Stimulated activated CD4-positive, alpha-beta T cell treated with anti-CD3 and anti-CD28 coated beads, Interleukin-1b, Interleukin-23, amount 100 ng/mL, for 4 hours (primary cell): ENCODE measurements at places on chromosomes 3 and 15.

DNA sequence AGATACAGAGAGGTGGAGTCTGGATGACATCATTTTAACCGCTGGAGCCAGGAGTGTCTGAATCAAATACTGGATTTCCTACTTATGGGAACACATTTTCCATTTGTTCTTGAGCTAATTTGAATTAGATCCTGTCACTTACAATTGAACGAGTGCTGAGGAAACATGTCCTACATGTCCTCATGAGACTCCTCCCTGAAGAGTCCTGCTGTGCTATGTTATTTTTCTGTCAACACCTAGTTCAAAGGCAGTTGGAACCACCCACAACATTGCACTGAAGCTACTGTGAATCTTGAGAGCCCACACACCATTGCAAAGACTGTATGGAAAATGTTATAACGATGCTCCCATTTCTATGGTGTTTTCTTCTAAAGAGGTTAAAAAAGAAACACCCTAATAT, 123.5 kb upstream of the CRBN start:
- no peak for DNase-seq

DNA sequence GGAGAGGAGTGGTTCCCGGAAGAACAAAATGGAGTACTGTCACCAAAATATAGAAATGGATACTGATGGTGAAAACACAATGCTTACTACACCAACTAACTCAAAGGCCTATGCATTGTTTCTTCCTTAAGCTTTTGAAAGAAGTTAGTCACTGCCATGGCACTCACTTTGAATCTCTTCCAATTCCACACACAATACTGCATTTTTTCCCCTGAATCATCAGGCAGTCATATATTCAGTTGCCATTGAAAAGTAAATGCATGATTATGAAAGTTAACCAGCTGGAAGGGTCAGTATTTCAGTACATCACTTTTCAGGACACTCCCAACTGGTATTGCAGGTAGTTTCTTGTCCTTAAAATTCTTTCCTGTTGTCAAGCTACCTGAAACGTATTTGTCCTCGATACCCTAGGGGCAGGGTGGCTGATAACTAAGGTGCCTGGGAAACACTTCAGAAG, 9.0 kb upstream of the LRRFIP2 start:
- DNase-seq, result no peak

GRCh38 chr3:189237526-189237925, 65.8 kb downstream of the TPRG1 start:
- no peak for DNase-seq

GRCh38 chr3:76570436-76571057, 469.4 kb upstream of the ROBO2 start:
- DNase-seq, result no peak

DNA sequence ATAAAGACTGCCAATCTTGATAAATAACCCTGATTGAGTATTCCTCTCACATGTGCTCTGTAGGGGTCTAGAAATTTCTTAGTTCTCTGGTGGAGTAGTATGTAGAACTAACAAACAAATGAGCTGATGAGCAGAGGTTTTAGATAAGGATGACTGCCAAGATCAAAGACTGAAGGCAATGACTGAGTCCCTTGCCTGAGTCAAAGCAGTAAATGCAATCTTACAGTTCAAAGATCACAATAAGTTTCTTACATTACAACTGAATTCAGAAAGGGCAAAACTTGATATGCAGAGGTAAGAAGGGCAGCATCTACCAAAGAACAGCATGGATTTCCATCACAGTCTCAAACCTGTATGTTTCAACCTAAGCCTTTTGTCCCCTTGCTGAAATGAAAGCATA, 172.2 kb upstream of the POU1F1 start:
- DNase-seq, result no peak

- no peak for DNase-seq
Measured at GRCh38 chr3:155963570-155963969, 93.1 kb downstream of the GMPS start.

DNA sequence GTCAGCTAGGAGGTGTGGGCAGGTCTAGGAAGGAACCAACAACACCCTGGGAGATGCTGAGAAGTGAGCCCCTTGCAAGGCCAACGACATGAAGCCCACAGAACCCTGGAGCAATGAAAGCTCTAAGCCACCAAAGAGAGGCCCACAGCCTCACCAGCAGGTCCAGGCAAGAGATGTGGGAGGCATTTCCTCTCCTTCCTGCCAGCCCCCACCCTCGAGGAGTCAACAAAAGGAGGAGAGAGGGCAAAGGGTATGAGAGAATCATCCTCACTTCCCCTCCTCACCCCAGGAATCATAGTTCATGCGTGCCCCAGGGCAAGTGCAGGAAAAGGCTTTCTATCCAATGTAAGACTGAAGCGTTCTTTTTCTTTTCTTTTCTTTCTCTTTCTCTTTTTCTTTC, 195.8 kb downstream of the SHQ1 start:
- DNase-seq, result no peak

GRCh38 chr3:50205413-50206276, 574 bp downstream of the SLC38A3 start:
- DNase-seq, result peak; percentile 27

DNA sequence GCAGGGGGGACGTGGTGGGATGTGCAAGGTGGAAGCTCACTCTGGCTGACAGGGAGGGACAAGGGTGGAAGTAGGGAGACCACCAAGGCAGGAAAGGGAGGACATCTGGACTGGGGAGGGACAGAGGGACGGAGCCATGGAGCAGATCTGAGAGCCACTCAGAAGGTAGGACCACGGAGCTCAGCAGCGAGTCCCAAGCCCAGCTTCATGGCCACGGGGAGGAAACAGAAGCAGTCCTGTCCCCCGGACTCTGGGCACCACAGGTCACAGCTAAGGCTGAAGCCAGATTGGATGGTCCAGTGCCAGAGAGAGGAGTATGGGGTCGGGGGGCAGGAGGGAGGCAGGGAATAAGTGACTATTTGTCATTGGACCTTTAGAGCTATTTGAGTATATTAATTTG, 220.1 kb downstream of the TBC1D2B start:
- DNase-seq, result no peak

- no peak for DNase-seq
Measured at GRCh38 chr3:31105438-31106077, 211.1 kb upstream of the GADL1 start.

DNA sequence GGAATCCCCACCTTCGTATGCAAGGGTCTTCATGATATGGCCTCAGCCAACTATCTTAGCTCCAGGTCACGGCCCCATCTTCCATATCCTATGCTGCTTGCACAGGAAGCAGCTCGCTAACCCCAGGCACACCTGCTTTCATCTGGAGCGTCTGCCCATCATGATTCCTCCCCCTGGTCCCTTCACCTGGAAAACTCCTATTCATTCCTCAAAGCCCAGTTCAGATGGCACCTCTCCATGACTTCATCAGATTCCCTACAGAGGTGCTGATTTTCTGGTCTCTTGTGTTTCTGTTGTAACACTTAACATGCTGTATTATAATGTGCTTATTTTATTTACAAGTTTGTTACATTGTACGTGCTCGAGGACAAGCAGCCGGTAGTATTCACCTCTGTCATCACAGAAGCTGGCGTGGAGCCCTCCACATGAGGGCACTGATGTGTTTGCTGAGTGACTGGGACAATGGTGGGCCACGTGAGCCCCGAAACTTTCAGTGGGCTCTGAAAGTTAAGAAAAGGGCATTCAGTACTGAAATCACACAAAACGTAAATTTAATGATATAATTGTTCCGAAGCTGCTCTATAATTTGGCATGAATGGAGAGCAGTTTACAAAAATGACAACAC, 16.2 kb downstream of the MUC20 start:
- no peak for DNase-seq

DNA sequence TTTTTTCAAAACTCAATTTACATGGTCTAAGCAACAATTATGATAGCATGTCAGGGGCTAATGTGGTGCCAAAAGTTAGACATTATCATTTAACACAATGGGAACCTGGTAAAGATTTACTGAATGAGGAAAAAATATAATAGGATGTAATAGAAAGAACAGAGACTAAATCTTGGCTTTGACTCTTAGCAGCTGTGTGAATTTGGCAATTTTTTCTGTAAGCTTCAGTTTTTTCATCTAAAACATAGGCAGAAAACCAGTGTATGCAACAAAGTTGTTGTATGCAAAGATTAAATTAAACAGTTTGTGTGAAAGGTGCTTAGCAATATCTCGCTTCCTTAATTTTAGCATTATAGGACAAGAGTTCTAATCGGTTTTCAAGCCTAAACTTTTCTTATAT, 57.6 kb downstream of the ZBTB20 start:
- no peak for DNase-seq

DNA sequence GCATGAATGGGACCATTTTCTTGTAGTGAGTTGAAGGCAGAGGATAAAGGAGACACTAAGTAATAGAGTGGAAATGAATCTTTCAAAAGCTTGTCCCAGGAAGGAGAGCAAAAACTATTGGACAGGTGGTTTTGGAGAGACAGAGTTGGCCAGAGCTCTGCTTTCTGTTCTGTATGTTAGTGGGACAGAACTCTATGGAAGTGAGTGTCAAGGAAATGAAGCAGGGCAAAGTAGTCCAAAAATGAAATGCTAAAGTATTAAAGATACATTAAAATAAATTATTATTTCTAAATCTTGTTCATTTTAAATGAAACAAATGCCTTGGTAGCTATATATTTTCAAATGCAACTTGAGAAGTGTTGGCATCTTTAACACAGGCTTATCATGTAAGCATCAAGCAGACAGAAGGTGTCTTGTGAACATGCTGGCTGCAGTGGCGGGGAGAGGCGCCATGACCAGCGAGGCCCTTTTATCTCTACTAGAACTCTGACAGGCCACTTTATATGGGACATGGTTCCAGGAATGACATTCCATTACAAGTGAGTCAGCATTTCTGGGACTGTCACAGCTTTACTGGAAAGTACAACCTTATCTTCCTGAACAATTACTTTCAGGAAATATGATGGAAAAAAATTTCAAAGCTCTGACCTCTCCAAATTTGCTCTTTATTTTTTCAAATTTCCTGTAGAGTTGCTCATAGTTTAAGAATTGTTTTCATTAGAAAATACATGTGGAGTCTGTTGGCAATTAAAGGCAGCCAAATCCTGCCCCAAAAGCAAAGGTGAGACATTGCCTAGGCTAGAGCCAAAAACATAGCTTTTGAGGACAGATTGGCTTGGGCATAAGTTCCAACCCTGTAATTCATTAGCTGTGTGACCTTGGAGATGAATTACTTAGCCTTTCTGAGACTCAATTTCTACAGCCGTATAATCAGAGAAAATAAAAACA, 106.5 kb downstream of the ECT2 start:
- DNase-seq, result no peak

DNA sequence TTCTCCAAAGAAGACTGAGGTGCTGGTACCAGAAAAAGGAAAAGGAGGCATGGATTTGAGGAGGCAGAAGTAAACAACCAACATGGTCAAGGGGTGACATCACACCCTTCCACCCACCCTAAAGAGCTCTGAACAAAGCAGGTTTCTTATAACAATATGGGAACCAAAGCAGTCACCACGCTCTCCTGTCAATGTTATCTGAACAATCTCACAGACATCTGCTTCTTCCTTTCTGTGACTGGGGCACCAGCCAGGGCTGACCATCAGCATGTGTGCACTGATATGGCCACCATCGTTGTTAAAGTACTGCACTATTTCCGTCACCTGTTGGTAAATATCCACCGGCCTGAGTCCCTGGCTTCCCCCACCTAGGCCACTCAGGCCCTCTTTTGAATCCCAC, 252.9 kb downstream of the SHQ1 start:
- no peak for DNase-seq

GRCh38 chr3:104854468-104854867, 512.2 kb upstream of the ALCAM start:
- DNase-seq, result no peak

DNA sequence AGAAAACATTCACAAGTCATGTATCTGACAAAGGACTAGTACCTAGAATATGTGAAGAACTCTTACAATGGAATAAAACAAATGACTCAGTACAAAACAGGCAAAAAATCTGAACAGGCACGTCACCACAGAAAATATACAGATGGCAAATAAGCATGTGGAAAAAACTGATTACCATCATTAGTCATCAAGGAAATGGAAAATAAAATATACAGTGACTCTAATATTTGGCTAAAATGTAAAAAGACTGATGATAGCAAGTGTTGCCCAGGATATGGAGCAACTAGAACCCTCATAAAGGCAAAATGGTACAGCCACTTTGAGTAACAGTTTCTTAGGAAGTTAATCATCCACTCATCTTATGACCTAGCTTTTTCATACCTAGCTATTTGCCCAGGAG, 95.8 kb upstream of the ABHD17C start:
- no peak for DNase-seq

GRCh38 chr3:135565546-135565945, 400.0 kb upstream of the PPP2R3A start:
- DNase-seq, result no peak

DNA sequence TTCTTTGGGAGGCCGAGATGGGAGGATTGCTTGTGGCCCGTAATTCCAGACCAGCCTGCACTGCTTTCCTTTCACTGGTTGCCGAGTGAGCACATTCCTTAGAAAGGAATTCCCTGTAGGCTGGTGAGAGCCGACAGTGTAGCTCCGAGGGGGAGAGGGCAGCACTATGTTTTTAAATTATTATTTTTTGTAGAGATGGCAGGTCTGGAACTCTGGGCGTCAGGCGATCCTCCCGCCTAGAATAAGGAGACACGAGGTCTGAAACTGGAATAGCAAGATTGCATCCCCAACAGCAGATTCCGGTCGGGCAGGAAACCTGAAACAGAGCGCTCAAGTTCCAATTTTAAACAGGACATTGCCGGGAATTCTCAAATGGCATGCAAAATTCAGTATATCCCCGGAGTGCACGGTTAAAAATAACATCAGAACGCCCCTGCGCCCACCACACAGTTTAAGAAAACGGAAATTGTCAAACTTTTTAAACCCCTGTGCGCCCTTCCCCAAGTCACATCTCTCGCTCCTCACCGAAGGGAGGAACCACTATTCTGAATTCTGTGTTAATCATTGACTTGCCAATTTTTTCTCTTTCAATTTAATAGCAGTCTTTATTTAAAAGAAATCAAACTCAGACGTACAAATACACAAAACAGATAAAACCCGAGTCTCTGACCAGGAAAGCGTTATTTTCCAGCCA, 643 bp upstream of the RNU5B-1 start:
- no peak for DNase-seq

DNA sequence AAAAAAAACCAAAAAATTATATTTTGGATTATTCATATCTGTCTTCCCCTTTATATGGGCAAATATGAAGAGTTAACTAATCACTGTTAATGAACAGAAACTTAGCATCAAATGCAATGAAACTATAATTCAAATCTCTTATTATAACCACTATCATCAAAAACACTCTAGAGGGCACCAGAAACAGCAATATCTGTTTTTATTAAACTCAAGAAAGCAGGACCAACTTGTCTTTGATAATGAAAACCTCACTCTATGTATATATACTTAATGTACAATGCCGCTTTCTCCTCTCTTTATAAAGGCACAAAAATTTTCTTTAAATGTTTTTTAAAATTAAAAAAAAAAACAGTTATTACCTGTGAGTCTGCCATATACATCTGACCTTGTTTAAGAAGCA, 92.7 kb downstream of the UACA start:
- no peak for DNase-seq

DNA sequence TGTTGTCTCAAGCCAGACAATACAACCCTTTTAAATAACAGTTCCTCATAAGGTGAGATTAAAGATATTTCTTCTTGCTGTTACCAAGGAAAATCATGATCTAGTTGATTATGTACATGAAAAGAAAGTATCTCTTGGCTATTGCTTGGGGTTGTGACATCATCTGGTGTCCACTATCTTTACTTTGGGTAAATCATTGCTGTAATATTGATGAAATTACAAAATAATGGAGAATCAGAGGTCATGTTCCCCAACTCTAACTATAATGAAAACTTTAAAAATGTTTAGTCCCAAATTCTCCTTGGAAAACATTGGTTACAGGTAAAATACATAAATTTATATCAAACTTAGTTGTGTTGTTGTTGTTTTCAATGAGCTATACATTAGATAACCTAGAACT, 142.2 kb downstream of the ARPP21 start:
- DNase-seq, result no peak
